Activated CD4-positive, alpha-beta T cell treated with anti-CD3 and anti-CD28 coated beads, Interleukin-2, amount 50 U/mL, for 48 hours (primary cell): ENCODE measurements at places on chromosomes 16 and 17.

- DNase-seq = no peak
Measured at GRCh38 chr16:24939738-24940137, 75.4 kb downstream of the ARHGAP17 start.

DNA sequence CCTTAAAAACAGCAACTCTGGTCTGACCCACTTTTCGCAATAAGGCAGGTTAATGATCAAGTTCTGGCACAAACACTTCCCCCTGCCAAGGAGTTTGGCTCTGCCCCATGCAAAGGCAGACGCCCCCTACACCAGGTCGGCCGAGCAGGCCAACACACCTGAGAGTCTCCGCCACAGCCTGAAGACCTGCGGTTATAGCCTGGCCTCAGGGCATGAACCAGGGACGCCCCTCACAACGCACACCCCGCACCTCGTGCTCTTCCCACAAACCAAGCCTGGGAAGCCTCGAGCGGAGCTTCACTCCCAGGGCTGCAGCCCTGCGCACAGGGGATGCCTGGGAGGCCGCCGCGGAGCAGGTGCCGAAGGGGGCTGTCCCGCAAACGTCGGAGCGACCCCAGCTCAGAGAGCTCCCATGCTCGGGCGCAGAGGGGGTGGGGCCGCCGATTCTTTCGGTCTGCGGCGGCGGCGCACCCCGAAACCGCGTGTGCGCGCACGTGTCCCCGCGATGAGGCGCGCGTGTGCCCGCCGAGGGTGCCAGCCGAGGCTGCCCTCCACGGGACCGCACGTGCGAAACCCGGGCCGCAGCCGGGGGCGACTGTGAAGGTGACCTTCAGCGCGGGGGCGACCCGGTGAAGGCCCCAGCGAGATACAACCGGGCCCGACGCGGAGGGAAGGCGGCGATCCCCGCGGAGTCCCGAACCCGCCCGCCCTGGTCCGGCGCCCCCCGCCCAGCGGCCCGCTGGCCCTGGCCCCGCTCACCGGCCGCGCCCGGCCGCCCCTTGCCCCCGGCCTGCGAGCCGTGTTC is 559 bp downstream of the CLUH start:
- DNase-seq = peak; percentile 46

GRCh38 chr17:29219378-29220047 is 27.1 kb upstream of the CRYBA1 start:
- DNase-seq = peak; percentile 81

GRCh38 chr17:37605081-37605480 is 4.1 kb downstream of the SYNRG start:
- no peak for DNase-seq

DNA sequence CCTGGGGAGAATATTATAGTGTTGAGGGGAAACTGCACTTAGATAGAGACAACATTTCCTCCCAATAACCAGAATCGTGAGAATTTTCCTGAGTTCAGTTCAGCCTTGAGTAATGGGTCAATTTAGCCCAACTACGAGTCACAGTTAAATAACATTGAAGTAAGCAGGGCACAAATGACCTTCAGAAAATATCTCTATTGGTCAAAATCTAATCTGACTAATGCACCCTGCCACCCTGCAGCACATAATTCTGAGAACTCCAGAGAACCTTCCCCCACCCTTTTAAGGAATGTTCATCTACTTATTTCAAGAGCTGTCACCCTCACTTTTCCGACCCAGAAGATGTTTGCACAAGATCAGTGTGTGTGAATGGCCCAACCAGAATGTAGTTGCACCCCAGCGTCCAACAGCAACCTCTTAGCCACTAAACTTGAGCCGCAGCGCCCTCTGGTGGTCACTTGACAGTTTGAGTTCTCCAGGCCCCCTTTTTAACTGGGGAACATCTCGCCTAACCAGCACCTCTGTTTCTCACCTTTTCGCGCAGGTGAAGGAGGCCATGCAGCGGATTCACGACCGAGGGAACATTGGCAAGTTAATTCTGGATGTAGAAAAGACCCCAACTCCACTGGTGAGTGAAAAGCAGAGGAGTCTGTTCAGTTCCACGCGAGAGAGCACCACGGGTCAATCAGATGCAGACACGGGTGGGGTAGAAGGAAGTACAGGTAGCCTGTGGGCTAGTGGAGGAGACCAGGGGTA is 50.9 kb upstream of the CLEC3A start:
- DNase-seq = peak; percentile 86

- no peak for DNase-seq
Measured at GRCh38 chr16:51538707-51539498, 387.8 kb upstream of the SALL1 start.

GRCh38 chr17:14593956-14594355 is 293.1 kb downstream of the HS3ST3B1 start:
- DNase-seq = no peak

- peak; percentile 13 for DNase-seq
Measured at GRCh38 chr16:50602531-50603205, 54.5 kb downstream of the NKD1 start.

DNA sequence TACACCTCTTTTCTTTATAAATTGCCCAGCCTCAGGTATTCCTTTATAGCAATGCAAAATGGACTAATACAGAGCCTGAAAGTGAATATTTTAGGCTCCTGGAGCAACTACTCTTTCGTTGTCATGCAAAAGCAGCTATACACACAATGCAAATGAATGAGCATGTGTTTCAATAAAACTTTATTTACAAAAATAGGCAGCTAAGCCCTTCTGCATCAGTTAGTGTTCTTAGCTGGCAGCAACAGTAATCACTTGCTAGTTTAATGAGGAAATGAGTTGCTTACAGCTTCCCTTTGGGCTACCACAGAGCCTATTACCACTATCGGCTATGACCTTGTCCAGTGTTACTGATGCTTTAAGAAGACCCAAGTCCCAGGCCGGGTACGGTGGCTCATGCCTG is 402.9 kb downstream of the XYLT1 start:
- DNase-seq = no peak

DNA sequence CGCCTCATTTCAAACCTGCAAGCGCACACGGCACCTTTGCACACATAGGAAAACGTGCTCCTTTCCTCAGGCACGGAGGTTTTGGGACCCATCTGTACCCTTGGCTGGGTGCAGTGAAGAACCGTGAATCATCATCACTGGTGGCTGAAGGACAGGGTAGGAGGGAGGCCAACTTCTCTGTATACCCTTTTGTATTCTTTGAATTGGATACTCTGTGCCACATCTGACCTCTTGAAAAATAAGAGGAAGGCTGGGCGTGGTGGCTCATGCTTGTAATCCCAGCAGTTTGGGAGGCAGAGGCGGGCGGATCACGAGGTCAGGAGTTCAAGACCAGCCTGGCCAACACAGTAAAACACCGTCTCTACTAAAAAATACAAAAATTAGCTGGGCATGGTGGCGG is 11.7 kb downstream of the GPRC5B start:
- DNase-seq = no peak

DNA sequence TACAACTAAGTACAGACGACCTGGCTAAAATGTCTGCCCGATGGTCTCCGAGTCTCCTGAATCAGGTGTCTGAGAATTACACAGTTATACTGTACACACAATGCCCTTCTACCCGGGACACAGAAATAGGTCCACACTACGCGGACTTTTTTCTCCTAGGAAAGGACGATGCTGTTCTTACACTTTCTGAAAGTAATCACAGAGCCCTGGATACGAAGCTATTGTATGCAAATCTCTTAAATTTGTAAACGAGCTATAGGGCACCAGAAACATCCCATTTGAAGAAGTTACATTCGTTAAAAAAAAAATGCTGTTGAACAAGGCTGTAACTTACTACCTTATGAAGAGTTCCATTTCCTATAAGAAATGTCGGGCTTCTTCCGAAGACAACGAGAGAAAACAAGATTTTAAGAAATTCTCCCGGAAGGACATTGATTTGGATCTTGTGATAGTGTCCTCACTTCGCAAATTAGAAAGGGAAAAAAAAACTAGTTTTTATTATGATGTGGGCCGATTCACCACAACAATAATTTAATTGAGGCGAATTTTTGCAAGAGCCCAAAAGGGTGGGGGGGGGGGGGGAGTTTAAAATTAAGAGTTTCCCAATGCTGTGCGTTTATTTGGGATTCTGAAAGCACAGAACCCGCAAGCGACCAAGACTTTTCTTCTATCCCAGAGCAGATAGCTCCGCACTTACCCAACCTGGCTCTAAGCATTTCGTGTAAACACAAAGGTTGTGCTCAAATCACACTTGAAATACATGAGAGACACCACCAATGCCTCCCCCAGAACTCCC is 1.5 kb upstream of the SOX9 start:
- no peak for DNase-seq

- DNase-seq = no peak
Measured at GRCh38 chr17:43823350-43824084, 9.4 kb downstream of the MPP3 start.

- no peak for DNase-seq
Measured at GRCh38 chr16:9900576-9900975, 281.7 kb downstream of the GRIN2A start.

DNA sequence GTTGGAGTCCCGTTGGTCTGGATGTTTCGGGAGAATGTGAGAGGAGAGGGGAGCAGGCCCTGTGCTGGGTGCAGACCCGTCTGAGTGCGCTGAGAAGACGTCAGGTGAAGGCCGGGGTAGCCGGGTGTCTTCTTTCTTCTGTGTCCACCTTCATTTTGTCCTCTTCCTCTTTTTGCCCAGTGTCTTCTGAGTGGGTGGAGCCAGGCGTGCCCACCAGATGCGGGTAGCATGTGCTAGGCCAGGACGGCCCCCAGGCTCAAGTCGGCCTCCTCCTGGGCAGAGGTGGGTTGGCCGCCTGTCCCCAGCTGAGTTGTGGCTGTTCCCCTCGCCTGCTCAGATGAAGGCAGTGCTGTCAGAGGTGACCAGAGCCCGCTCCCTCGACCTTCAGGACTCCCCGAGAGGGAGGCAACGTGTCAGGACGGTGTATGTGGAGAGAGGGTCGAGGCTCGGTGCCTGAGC is 3.5 kb downstream of the METRNL start:
- DNase-seq = no peak

- DNase-seq = no peak
Measured at GRCh38 chr17:51647067-51647466, 386.7 kb downstream of the UTP18 start.

DNA sequence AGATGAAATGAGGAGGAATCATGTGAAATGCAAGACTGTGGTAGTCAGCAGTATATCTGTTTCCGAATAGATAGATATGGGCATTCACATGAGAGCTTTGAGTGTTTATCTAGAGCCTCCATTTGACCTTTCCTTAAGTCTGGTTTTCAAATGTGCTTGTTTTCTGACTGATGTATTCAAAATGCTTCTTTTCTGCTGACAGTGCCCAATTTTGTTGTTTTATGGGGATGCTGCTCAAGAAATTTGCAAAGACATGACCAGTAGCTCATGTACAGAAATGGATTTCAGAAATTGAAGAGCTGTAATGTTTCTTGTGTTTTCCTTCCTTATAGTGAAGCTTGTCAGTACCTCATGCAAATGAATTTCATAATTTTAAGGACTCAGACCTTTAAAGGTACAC is 903.4 kb upstream of the CDH8 start:
- DNase-seq = no peak

- DNase-seq = no peak
Measured at GRCh38 chr16:80667925-80668324, 127.1 kb downstream of the DYNLRB2 start.

DNA sequence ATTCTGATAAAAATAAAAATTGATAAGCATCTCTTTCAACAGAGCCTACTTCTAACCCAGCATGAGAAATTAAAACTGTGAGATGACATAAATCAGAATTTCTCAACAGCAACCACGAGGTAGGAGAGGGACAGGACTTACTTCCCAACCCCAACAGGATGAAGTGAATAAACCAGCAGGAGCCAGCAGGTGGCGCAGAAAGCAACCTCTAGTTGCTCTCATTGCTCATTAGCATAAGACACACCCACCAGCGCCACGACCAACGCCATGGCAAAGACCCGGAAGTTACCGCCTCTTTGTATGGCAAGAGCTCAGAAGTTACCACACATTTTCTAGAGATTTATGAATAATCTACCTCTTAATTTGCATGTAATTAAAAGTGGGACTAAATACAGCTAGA is 189.4 kb upstream of the CDH8 start:
- DNase-seq = peak; percentile 39

- peak; percentile 74 for DNase-seq
Measured at GRCh38 chr16:11076259-11077018, 132.1 kb downstream of the CLEC16A start.

GRCh38 chr17:70493277-70493874 is 324.0 kb downstream of the KCNJ2 start:
- DNase-seq = no peak

DNA sequence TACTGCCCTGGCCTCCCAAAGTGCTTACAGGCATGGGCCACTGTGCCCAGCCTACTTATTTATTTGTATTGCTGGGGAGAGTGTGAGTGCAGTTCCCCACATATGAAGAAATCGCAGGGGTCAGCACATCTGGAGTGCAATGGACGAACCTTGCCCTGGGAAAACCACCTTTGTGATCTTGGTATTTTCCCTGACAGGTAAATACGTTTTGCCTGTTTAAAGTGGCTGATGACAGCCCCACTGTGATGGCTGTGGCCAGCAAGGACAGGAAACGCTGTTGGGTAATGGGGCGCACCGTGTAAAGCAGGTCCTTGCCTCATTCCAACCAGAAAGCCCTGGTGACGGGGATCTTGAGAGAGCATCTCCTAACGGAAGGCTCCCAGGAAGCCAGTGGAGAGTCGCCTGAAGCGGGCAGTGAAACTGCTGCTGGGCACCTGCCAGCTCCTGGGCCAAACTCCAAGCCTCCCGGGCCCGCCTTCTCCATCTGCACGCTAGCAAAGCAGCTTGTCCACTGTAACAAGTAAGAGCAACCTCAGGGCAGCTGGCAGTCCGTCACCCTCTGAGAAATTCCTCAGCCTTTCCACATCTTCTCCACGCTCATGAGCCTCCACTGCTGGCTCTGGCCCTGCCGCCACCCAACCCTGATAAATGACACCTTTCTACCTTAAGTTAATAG is 17.5 kb downstream of the EMC8 start:
- DNase-seq = no peak

- no peak for DNase-seq
Measured at GRCh38 chr16:58102665-58103392, 26.4 kb downstream of the CFAP20 start.

DNA sequence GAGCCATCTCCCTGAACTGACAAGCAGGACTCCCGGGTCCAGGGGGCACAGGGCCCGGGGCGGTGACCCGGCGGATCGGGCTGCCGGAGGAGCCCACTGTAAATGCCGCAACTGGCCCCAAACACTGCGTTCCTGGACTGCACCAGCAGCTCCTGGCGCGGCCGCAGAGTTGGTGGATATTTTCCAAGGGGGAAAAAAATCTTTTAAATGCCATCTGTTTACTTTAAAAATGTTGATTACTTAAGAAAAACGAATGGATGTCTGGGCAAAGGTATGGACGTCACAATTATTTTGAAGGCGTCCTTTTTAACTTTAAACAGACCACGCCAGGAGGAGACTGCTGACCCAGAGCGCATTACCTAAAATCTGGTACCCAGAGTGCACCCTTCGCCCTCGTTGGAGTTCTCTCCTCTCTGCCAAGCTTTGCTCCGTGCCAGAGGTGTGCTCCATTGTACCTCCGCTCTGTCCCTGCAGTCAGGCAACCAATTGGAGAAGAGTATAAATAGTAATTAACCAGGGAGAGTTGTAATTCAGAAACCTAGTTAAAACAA is 3.4 kb downstream of the HS3ST3B1 start:
- no peak for DNase-seq

- no peak for DNase-seq
Measured at GRCh38 chr16:29124828-29125227, 140.0 kb downstream of the LAT start.
